ENCODE measurements at places on chromosomes 6 and 20. TPM values are rescaled to one million over a fixed set of nuclear protein-coding genes. Genes with fewer than 3 reads are reported as not detected.

DNA sequence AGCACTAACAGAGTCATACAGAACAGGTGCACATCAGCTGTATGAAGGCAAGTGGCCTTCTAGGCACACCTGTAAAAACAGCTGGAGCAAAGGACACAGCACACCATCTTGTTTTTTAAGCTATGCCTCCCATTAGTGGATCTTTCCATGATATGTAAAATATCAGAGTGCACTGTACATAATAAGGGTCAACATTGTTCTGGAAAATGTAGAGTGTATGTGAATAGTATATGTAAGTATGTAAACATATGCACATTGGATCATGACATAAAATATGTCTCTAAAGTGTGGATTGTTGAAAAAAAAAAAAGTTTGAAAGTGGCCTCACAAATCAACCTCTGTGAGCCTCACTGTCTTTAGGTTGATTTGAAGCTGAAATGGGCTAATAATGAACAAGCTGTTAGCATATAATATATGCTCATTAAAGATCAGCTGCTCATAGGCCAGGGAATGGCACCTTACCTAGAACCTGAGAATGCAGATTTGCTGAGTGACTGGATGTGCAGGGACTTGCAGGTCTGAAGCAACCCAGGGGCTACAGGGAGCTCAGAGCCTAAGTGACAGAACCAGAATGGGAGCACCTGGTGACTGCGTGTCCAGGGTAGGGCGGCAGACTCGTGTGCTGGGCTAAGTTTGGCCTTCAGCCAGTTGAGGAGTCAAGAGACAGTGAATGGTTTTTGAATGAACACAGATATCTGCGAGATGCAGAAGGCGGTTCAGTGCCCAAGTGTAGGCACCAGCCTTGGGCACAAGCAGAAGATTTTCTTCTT, 198.6 kb downstream of the TMEM242 start:
- DNase-seq = no peak

Gene CRYBG1
- 0.11 TPM for polyA plus RNA-seq

Gene TP53TG5
- not detected for polyA plus RNA-seq

DNA sequence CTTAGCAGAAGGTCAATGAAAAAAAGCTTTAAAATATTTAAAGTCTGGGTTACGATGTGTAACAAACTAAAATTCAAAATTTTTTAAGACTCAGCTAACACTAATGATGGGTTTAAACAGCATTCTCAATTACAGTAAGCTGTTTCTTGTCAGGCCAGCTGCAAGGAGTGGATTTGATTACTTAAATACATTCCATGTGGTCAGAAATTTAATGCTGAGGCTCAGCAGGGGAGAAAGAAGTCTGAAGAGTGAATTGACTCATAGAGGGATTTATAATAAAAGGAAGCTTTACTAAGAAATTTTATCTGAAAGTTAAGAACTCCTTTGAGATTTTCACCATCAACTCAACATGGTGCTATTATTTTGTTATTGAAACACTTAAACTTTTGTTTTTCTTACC, 398.6 kb downstream of the KHDRBS2 start:
- DNase-seq = no peak

Gene COL11A2
- polyA plus RNA-seq = 0.32 TPM

DNA sequence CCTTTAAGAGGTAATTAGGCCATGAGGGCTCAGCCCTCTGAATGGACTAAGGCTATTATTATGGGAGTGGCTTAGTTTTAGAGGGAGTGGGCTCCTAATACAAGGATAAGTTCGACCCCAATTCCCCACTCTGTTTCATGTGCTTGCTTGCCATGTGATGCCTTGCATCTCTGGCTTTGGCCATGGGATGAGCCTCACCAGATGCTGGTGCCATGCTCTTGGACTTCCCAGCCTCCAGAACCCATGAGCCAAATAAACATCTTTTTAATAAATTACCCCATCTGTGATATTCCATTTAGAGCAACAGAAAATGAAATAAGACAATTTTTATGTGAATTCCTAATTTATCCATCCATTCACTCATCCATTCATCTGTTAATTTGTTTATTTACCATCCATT, 50.3 kb downstream of the GTF2H5 start:
- no peak for DNase-seq

Gene ARHGAP40
- polyA plus RNA-seq = not detected

GRCh38 chr20:43963872-43964791, 49.5 kb downstream of the TOX2 start:
- no peak for DNase-seq

DNA sequence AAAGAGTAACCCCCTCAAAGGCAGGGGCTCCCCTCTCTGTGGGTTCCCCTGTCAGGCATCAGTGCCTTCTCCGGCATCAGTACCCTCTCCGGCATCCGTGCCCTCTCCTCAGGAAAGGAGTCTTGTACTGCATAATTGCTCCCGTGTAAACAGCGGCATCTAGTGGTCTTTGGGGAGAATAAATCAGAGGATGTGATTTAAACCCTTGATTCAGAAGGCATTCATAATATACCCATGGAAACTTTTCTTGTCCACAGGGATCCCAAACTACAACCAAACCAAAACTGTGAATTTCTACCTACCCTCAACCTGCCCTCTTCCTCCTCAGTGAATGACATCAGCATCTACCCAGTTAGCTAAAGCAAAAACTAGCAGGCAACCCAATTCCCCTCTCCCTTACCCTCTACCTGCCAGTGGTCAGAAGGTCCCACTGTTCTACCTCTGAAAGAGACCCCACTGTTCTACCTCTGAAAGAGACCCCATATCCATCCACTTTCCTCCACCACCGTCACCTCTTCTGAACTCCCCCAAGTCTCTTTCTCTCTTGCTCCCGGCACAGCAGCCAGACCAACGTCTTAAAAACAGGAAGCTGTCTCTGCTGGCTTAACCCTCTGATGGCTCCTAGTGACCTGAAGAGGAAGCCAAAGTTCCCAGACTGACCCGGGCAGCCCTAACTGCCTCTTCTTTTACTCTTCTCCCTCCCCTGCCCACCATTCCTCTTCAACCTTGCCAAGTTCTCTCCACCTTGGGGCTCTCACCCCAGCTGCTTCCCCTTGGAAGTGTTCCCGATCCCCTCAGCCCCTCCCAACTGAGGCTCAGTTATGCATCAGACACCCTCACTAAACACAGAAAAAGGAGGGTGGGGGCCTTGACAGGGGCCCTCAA, 27.2 kb downstream of the UBE2V1 start:
- peak; percentile 64 for DNase-seq

DNA sequence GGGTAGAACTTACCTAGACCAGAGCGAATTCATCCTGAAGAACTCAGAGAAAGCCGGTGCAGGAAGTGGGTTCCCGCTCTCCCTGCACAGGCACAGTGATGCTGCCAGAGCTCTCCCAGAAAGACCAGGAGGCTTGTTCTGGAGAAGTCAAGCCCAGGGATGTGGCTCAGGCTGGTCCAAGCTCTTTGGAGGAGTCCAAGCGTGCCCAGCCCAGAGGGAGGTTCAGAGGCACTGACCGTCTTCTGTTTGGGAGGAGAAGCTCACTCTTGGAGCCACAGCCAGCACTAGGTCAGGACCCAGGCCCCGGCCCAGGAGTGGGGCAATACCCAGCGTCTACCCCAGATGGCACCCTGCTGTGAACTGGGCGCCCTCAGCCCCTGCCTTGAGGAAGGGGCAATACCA, 1.5 kb upstream of the PMEPA1 start:
- no peak for DNase-seq

Gene BANF2
- not detected for polyA plus RNA-seq

GRCh38 chr20:54058420-54059139, 11.8 kb downstream of the BCAS1 start:
- no peak for DNase-seq

DNA sequence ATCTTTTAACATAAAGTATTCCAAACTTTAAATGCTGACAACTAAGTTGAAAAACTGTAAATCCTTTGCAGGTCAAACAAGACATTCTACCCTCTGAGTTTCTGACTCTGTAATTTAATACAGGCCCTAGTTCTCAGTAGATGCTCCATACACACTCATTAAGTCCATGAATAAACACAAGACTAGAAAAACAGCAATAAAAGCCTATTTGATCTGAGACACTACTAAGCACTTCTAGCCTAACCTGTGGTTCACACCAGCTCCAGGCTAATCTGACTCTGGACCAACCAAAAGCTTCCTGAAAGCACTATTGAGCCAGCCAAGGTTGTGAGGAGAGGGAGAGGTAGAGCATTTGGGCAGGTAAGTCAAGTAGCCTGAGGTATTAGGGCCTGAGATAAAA, 103.9 kb downstream of the EPM2A start:
- no peak for DNase-seq

GRCh38 chr6:13589801-13590200, 15.4 kb downstream of the SIRT5 start:
- no peak for DNase-seq

- no peak for DNase-seq
Measured at GRCh38 chr6:166737261-166737660, 110.2 kb upstream of the RPS6KA2 start.

DNA sequence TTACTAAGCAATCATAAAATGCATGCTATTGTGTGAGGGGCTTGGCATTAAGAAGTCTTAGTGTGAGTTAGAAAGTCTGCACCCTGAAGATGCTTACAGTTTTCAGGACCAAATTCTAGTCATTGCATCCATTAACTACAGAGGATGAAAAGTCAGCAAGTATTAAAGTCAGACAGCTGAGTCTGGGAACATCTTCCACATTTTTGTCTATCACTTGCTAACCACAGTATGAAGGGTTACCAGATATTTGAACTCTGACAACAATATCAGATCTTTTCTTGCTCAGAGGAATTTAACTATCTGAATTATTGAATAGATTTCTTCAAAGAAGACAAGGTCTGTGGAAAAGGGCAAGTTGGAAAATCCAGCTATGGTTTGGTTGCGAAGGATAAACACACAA, 264.4 kb downstream of the BTBD9 start:
- no peak for DNase-seq

Data from K562 (cell line).